ENCODE measurements at places on chromosomes 7 and 10.
A peak's percentile ranks its signal among the peaks of the same experiment; 100 is the strongest.

GRCh38 chr7:13240349-13240748 is 552.9 kb downstream of the ARL4A start:
- DNase-seq, result peak; percentile 9

- DNase-seq, result no peak
These were observed 36.7 kb upstream of the ABLIM1 start for GRCh38 chr10:114694752-114695151.

DNA sequence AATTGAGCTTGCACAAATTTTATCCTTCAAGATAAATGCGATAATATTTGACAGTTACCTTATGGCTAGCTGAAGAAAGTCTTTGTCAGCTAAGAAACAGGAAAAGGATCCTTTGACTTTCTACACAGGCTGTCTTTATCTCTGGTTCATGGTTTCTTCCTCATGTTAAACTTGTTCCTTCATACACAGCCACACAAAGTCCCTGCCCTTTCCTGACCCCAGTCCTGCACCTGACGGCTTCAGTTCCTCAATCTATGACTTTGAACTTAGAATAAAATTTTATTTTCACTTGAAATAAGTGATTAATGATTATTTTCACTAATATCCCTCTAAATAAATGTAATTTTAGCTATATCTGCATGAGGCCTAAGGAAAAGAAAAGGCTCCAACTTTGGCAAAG is 77.8 kb upstream of the PRSS1 start:
- DNase-seq, result no peak

DNA sequence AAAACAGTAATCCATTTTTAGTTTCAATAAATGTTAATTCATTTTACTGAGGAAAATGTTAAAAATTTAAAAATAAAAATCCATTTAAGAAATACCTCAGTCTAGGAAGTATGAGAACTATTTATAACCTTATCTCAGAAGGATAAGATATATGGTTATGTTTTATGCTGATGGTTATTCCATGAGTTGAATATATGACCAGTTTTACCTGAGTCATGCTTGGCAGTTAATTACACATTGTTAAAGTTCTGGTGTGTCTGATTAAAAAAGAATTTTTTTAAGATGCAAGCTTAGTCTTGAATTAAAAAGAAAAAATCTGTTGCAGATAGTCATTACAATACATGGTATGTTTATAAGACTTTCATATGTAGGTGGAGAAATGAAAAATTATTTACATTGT is 191.7 kb downstream of the ARL4A start:
- no peak for DNase-seq

DNA sequence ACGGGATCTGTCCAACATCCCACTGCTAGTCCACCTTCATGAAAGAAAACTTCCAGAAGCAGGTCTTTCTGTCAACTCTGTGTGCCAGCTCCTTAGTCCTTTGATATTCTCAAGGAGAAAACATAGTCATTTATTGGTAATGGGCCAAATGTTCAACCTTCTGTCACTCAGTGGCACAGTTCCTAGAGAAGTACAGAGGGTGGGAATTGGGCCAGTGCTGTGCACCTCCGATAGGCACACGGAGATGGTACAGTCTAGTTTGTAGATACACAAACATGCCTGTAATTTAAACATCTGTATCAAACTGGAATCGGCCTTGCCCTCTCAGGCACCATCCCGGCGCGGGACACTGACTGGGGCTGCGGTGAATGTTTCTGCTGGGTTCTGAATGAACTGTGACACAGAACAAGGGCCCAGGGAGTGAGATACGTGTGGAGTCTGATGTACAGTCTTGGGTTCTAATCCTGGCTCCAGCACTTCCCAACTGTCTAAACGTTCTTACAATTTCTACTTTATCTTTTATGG is 213.9 kb upstream of the SHH start:
- DNase-seq, result no peak

DNA sequence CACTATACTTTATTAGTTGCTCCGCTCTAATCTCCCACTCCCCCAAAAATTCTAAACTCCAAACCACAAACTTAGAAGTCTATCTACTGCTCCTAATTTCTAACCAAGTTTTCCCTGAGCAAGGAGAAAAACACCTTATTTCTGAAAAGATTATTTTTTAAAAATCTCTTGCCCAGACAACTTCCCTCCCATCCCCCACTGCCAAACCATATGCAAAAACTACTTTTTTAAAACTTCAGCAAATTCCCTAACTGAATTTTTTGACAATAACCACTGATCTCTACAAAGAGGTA is 1.9 kb downstream of the UBE2H start:
- DNase-seq, result no peak

DNA sequence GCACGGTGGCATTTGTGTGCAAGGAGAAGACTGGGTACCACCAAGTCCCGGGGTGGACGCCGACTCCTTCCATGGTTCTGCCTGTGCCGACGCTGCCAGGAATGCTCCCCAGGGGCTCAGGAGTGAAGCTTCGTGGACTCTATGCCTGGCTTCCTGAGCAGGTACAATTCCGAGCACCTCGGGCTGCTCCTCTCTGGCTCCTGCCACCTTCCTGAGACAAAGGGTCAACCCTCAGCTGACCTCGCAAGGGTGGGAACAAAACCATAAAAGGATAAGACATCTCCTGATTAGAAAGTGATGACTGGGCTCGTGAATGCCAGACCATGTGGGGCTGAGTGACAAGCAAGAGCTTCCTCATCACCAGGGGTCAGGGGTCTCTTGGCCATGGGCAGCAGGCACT is 31.8 kb downstream of the CALML3 start:
- no peak for DNase-seq

DNA sequence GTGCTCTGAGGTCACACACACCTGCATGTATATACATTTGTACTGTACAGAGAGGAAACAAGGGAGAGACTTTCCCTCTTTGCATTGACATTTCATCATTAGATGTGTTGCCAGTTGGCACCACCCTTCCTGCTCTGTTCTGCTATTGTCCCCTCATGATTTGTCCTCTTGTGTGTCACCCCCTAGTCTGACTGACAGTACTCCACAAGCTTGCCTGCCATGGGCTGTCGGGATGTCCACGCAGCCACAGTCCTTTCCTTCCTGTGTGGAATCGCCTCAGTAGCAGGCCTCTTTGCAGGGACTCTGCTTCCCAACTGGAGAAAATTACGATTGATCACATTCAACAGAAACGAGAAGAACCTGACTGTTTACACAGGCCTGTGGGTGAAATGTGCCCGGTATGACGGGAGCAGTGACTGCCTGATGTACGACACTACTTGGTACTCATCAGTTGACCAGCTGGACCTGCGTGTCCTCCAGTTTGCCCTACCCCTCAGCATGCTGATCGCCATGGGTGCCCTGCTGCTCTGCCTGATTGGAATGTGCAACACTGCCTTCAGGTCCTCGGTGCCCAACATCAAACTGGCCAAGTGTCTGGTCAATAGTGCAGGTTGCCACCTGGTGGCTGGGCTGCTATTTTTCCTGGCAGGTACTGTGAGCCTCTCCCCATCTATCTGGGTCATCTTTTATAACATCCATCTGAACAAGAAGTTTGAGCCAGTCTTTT is 9.4 kb downstream of the CLDN12 start:
- no peak for DNase-seq

- DNase-seq, result no peak
These were observed 174.4 kb downstream of the ELFN1 start for GRCh38 chr7:1844336-1844950.

GRCh38 chr7:140517546-140518369 is 38.5 kb upstream of the MKRN1 start:
- DNase-seq, result peak; percentile 88

GRCh38 chr7:79352323-79352722 is 101.1 kb downstream of the MAGI2 start:
- DNase-seq, result no peak

DNA sequence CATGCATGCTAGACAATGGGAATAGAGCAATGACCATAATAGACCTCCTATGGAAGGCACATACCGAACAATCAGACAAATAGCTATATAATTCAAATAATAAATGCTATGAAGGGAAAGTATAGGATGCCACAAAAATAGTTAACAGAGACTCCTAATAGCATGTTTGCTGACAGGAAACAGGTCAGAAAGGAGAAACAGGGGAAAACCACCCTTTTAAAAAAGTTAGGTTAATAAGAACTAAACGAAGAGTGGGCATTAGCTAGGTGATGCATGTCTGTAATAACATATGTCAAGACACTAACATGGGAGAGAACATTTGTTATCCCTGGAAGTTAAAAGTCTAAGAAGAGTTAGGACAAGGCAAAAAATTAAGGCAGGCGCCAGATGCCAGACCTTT is 58.9 kb downstream of the ABI1 start:
- no peak for DNase-seq

DNA sequence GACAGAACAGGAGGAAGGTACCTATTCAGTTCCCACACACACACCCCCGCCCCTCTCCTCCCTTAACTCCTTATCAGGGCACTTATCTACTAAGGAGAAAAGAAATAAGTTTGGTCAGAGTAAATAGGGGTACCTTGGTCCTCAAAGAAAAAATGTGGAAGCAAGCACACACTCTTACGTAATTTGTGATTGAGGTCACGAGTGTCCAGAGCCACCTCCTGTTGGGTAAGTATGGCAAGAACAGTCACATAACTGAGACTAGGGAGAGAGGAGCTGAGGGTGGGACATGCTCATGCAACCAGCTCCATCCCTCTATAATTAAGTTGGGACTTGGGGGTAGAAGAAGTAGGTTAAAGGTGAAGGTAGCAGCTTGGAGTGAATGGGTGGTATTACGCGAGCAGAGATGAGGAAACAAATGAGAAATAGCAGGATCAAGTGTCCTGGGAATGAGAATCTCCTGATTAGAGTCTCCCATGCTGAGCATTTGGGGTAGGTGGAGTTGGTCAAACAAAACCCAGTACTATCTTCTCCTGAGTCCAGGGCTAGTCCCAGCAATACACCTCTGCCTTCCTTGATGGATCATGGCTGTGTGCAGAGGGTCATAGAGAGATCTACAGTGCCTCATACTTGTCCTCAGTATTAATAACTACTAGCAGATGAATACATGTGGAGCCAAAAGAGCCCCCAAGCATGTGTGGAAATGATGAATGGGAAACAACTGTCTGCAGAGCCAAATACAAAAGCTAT is 77.1 kb downstream of the GSAP start:
- no peak for DNase-seq

DNA sequence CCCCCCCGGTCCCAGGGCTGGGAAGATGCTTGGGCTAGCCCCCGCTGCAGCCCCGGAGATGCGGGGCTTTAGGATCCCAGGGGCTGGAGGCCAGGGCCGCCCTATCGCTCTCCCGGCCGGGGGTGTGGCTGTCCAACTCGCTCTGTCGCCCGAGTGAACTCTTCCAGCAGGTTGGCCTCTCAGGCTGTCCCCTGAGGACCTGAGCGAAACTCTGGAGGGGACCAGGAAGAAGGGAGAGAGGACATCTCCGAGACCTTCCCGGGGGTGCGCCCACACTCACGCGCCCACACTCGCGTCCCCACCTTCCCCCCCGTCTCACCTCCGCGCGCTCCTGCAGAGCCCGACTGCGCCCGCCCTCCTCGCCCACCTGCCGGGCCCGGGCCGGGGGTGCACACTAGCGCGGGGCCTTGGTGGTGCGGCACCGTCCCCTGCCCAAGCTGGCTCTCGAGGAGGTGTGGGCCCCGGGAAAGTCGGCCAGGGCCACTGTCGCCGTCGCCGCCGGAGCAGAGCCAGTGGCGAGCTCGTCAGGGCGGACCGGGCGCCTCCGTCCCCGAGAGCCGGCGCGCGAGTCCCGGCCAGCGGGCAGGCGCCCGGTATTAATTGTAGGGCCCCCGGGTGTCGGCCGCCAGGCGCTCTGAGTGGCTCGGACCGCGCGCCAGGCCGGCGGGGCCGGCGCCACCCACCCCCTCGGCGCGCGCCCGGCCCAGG is 101.7 kb upstream of the SVIL start:
- DNase-seq, result no peak

DNA sequence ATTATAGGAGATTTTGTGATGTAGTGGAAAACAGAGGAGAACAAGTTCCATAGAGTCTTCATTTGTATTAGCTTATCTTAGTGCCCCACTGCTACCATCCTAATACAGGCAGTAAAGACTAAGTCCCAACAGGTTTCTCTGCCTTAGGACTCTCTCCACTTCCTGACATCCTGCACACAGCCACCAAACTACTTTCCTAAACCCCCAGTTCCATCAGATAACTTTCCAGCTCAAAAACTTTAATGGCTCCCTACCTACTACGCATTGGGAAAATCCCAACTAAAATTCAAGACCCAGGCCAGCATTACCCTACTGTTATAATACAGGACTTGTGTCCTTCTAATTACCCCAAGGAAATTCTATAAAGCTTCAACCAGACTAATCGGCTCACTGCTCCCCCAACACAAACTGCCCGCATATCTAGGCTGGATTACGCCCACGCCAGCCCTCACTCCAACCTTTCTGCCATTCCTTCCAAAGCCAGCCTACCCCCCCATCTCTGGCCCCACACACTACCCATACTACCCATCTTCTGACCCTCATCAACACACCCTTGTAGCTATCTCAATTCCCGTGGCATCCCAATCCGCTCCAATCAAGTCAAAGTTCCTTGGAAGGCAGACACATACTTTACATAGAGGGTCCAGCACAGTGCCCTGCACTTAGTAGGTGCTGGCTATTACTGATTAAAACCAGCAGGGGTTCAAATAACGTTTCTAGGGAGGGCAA is 1.4 kb downstream of the IDE start:
- DNase-seq, result no peak

GRCh38 chr10:43748560-43748959 is 99.9 kb upstream of the ZNF32 start:
- no peak for DNase-seq
